ENCODE measurements at places on chromosomes 16 and 17.

- DNase-seq, result no peak
Observed at GRCh38 chr16:47826070-47826469, 329.7 kb downstream of the ABCC12 start.

DNA sequence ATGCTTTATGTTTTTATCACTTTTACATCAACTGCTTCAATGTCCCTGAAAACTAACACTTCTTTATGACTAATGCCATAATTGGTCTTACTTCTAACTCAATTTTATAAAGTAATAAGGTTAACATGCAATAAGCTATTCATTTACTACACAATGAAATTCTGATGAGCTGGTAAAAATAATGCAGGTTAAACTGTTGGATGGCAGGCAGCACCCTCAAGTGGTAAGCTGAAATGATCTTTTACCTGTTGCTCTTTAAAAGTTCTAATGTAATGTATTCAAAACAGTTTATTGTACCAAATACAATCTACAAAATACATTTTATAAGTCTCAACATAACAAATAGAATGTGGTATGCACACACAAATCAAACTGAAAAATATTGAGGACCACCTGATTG lies 1280.3 kb downstream of the CDH8 start:
- no peak for DNase-seq

GRCh38 chr16:20191566-20191965 lies 117.9 kb upstream of the GPR139 start:
- no peak for DNase-seq

- DNase-seq, result no peak
Observed at GRCh38 chr17:73025041-73025560, 67.4 kb downstream of the SLC39A11 start.

GRCh38 chr17:59510611-59511010 lies 54.8 kb upstream of the DHX40 start:
- DNase-seq, result no peak

Data from kidney glomerular epithelial cell (primary cell).